NCI-H1436 treated with DMSO at 0.1 percent for 48 hours (cell line): ENCODE measurements at places on chromosomes 6 and 20.
A peak's percentile ranks its signal among the peaks of the same experiment; 100 is the strongest.

DNA sequence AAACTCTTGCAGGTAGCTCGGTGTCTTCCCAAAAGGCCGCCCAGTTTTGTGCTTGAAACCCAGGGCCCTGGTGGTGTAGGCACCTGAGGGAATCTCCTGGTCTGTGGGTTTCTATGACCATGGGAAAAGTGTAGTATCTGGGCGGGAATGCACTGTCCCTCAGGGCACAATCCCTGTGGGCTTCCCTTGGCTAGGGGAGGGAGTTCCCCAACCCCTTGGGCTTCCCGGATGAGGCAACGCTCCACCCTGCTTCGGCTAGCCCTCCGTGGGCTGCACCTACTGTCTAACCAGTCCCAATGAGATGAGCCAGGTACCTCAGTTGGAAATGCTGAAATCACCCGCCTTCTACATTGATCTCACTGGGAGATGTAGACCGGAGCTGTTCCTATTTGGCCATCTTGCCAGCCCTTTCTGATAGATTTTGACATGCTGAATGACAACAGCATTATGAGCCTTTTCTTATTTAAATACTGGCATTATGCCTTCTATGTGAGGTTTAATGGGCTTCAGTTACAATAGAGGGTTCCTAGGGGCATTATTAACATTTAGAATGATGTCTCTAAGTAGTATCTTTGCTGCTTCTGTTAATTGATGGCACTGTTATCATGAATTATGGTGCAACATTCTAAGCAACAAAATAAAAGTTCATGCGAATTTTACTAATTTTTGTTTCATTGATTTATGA, 133.7 kb upstream of the FLRT3 start:
- peak; percentile 12 for DNase-seq

DNA sequence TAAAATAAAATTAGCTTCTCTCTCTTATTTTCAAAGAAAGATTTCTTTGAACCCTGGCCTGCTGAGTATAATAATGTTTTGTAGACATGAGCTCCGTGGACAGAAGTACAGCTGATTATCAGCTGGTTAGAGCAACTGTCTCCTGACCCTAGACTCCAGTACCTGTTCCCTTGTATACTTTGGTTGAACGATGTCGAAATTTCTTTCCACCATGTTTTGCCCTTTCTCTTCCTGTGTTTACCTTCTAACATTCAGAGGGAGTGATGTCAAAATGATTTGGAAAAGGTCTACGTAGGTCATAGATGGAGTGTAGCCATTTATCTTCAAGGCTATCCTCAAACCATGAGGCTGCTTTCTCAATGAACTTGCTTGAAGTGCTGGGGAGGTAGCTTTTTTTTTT, 16.8 kb upstream of the ADTRP start:
- DNase-seq: no peak

GRCh38 chr6:27872642-27873020, 39.6 kb downstream of the OR2B2 start:
- DNase-seq: no peak

DNA sequence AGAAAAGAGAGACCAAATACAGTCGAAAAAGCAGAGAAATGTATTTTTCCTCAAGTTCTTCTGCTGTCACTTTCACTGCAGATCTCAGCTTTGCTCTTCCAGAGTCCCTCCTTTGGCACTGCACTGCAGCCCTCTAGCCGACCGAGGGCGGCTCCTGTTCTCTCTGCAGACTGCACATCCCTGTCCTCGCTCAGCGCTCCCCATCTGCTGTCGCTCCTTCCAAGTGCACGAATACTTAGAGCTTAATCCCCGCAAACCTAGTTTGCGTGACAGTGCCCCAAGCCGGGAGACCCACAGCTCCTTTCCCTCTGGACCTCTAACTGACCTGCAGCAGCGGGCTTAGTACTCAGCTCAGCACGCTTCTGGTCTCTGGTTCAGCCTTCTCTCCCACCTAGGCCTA, 15.2 kb downstream of the RPP21 start:
- DNase-seq: no peak

- no peak for DNase-seq
Measured at GRCh38 chr6:105536961-105537360, 134.1 kb upstream of the PREP start.

- no peak for DNase-seq
Measured at GRCh38 chr20:3080939-3081388, 3.6 kb downstream of the AVP start.

- DNase-seq: no peak
Measured at GRCh38 chr6:154402081-154402780, 45.6 kb upstream of the IPCEF1 start.

DNA sequence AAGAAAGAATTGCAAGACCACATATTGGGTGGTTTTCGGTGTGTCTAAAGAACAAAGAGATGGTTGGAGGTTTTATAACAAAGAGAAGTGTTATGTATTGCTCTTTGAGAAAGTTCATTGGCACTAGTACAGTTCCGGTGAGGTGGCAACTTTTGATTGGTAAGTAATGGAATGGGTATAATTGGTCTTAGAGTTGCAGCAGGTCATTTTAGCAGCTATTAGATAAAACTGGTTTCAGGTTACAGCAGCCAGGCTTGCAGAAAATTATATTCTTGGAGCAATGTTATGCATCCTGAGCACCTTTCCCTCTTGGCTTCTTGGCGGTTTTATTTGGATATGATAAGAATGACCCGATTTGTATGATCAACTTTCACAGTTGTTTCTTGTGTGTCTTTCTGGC, 12.3 kb upstream of the SSTR4 start:
- no peak for DNase-seq

GRCh38 chr20:43155366-43156100, 34.2 kb downstream of the PTPRT start:
- DNase-seq: no peak

GRCh38 chr6:135128268-135128914, 52.7 kb upstream of the MYB start:
- no peak for DNase-seq

GRCh38 chr6:79946272-79947190, 822 bp downstream of the ELOVL4 start:
- no peak for DNase-seq

DNA sequence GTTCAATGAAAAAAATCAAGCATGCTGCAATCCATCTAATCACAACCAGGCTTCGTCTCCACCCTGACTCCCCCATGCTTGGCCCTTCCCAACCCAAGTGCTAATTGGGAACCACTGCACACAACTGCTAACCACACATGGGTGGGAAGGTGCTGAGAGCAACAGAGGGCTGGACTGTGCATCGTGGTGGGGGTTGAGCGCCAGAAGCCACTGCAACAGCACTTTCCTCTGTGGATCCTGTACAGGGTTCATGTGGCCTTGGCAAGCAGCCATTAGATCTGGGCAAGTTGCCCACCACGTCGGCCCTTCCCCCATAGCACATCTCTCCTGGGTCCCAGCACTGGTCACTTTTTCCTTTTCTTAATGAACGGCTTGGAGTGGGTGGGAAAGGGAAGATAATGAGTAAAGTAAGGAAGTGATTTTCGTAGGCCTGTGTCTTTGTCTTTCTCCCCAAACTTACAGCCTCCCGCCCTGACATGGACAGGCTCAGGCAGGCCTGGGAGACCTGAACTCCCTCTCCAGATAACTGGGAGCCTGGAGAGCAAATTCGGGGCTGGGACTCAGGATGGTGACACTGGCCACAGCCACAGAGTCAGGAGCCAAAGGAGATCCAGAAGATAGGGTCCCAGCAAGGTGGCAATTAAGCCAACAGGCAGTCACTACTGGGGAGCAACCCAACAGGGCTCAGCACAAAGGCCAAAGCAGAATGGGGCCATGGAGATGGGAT, 34.4 kb upstream of the MRPS10 start:
- no peak for DNase-seq

- no peak for DNase-seq
Measured at GRCh38 chr6:159693894-159694545, 979 bp upstream of the SOD2 start.

GRCh38 chr6:57315111-57315510, 2.3 kb upstream of the PRIM2 start:
- DNase-seq: no peak

GRCh38 chr6:12803486-12803885, 86.9 kb downstream of the PHACTR1 start:
- no peak for DNase-seq

- no peak for DNase-seq
Measured at GRCh38 chr20:59811681-59812171, 121.7 kb downstream of the SYCP2 start.

DNA sequence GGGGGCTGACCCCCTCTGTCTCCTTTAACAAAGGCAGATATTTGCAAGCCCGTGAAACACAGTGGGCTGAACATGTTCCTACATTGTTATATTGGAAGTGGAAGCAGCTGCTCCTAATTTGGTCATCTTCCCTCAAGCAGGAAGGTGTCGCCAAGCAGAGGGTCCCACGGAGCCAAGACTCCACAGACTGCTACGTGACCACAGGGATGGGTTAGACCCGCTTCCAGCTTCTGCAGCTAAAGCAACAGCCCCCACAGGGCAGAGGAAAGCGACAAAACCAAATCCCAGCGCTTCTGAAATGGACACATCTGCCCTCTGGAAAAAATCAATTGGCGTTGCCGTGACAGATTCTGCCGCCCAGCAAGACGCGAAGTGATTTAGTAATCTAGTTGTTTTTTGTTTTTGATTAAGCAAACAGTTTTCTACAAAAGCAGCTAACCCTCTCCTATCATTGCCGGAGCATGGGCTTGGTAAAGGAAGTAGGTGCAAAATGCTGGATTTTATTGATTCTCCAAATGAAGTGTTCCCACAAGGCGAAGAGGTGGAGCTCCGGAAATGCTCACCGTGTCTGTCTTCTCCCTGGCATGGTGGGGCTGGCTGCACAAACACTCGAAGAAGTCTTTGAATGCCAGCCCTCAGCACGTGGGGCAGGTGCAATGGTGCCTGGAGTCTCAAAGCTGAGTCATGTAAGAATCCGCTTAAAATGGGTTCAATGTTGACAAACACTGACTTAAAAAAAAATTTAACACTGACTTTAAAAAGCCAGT, 79.4 kb upstream of the FRMD1 start:
- DNase-seq: no peak

DNA sequence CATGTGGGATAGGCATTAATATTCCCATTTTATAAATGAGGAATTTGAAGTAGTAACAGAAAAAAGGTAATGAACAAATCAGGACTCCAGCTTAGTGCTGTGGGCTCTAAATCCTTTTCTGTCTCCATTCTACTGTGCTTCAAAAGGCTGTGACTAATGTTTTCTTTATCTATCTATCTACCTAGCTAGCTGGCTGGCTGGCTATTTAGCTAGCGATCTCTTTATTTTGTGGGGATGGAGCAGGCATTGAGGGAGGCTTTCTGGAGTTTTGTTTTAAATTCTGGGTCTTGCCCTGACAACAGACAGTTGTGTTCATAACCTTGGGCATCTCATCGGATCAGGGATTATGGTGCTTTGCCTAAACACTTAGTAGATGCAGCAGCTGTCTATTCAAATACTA, 139.2 kb downstream of the SOX4 start:
- DNase-seq: no peak

- no peak for DNase-seq
Measured at GRCh38 chr6:159098636-159099106, 53.9 kb upstream of the TAGAP start.

GRCh38 chr20:14526891-14527290, 189.5 kb upstream of the FLRT3 start:
- no peak for DNase-seq

DNA sequence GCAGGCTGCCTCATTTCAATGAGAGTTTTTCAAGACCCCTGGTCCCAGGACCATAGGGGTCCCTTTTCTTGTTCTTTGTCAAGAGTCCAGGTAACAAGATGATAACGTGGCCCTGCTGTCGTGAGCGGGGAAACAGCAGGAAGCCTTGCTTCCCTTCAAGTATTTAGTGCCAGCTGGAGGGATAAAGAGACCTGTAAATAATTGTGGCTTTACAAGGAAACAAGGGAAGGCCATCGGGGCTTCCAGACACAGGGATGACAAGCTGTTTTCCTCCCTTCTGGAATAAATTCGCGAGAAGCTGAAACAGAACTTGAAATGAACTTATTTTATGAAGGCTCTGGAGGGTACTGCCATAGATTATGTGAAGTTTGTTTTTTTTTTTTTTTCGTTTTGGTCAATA, 163.2 kb downstream of the SYNDIG1 start:
- DNase-seq: no peak

GRCh38 chr20:57683881-57684807, 25.7 kb downstream of the PMEPA1 start:
- no peak for DNase-seq

- no peak for DNase-seq
Measured at GRCh38 chr20:56359212-56360132, 698 bp downstream of the FAM210B start.

DNA sequence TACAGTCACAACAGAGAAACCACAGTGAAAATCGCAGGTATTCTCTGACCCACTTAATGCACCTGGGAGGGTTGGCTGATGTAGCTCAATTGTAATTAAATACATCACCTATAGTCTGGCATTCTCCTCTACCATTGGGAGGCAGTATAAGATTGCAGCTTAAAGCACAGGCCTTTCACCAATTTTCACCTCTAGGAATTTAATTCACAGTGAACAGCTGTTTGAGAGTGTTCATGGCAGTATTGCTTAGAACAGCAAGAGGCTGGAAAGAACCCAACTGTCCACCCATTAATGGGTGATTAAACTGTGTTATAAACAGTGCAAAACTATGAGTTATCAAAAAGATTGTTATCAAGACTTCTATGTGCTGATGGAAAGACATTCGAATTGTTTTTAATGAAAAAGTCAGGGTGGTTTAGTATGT, 2.0 kb downstream of the EDEM2 start:
- peak; percentile 30 for DNase-seq

DNA sequence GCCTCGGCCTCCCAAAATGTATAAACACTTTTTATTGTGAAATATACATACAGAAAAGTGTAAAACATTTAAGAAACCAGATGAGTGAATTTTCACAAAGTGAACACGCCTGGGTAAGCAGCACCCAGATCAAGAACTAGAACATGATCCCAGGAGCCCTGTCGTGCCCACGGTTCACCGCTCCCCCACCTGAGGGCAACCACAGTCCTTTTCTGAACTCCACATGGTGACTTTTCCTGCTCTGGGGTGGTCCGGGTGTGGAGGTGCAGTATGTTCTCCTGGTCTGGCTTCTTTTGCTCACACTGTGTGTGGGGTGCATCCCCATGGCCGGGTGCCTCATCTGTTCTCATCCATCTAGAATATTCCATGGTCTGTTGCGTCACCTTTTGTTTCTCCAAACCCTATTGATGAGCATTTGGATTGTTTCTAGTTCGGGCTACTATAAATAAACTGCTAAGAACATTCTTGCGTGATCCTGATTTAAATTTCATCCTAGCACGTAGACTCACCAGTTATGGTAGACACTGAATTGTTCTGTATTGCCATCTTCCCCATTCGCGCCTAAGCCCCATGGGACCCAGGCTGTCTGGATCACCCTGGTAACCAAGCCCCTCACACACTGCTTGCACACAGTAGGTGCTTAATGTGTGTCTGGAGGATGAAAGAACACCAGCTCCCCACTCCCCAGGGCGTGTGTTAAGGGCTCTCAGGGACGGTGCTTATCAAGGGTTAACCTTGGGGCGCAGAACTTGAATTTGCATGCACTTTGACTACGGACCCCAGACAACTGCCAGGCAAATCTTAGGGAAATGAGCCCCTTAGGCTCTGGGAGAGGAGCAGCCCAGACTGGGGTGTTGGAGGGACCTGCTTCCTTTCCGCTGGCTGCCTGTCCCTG, 56.2 kb downstream of the CTCFL start:
- DNase-seq: no peak
